ENCODE measurements at places on chromosomes 5 and 9.

DNA sequence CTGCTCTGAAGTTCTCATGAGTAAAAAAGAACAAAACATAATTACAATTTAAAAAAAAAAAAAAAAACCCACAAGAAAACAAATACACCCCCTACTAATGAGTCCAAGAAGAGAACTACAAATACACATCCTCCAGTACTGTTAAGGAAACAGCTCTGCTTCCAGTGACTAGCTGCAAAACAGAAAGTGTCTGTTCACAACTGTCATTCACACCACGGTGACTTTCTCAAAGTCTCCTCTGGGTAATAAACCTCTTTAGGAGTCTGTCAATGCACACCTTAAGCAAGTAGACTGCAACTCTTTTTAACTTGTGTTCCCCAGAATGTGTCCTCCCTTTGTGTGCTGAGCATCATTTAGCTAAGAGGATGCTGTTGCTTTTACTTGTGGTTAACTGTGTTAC is 6.2 kb downstream of the REEP5 start:
- no peak for DNase-seq

DNA sequence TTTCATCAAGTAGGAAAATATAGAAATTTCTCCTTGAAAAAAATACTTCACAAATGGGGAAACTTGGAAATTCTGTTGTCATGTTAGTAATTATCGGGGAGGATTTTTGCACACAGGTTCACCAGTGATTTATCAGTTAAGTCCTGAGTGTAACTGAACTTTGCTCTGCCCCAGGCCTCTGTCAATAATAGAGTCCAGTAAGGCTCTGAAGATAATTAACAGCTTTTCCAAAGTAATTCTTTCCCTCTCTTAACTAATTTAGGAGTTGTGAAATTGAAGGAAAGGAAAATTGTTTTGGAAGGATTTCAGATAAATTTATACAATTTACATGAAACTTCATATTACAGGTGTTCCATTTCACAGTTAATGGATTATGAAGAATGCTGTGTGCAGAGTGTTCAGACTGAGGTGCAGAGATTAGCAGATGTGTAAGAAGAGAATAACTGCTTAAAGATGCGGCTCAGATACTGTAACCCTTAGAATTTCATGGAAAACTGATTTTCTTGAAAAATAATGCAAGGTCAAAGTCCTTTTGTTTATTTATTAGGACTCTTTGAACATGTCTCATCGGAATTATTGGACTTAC is 2.9 kb upstream of the AGXT2 start:
- no peak for DNase-seq

GRCh38 chr9:94783928-94784327 is 57.4 kb downstream of the AOPEP start:
- DNase-seq: no peak

- no peak for DNase-seq
These were observed 131.4 kb upstream of the MAN2A1 start for GRCh38 chr5:109558364-109558763.

DNA sequence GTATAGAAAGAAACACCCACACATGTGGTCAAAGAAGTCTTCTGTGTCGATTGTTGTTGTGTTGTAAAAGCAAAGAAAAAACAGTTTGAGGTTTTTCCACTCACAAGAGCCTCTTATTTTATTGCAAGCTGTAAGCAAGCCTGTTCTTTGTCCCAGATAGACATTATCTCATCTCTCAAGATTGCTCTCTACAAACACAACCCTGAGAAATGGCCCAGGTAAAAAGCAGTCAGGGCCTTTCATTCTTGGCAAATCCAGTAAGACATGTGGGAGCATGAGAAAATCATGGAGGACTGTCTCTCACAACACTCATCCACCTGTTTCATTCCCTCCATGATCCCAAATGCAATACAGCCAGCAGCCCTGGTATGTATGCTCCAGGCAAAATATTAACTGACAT is 286.6 kb upstream of the POU5F2 start:
- DNase-seq: no peak

GRCh38 chr5:124979251-124979650 is 232.8 kb upstream of the ZNF608 start:
- DNase-seq: no peak

- no peak for DNase-seq
These were observed 35.4 kb downstream of the KDM4C start for GRCh38 chr9:6793203-6793602.

- no peak for DNase-seq
These were observed 153.8 kb upstream of the NR3C1 start for GRCh38 chr5:143557061-143557818.

GRCh38 chr5:33102551-33102950 is 338.2 kb upstream of the TARS1 start:
- DNase-seq: no peak

DNA sequence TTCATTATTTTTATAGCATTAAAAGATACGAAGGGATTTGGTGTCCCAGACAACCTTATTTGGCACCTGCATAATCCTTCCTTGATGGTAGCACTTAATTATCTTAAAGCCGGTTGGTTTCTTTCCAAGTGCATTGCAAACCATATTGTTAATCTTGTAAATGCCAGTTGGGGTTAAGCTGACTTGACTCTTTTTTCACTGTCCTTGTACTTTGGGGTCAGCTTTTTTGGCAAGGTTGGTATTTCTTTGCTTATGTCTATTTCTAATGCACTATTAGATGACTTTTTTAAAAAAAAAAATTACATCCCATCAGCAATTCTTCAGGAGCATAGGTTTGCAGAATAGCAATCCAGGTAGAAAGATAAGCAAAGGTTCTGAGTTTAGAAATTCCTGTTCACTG is 466.8 kb upstream of the TLE4 start:
- no peak for DNase-seq

DNA sequence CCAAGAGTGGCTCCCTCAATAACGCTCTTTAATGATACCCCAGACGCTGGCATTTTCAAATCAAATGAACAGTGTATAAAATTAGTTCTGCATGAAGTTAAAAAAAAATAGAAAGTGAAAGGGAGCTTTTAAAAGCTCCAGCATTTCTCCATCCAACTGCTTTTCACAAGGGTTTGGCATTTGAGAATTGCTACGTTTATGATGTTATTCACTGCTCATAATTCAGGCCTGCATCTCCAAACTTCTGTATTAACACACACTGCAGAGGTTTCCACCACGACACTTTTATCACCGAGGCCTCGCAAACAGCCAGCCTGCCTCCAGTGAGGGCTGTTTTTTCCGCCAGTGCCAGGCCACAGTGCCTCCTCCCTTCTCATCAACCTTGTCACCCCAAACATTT is 205.5 kb upstream of the EFNA5 start:
- DNase-seq: no peak
